Endothelial cell (in vitro differentiated cells): ENCODE measurements at places on chromosomes 7 and 10.

DNA sequence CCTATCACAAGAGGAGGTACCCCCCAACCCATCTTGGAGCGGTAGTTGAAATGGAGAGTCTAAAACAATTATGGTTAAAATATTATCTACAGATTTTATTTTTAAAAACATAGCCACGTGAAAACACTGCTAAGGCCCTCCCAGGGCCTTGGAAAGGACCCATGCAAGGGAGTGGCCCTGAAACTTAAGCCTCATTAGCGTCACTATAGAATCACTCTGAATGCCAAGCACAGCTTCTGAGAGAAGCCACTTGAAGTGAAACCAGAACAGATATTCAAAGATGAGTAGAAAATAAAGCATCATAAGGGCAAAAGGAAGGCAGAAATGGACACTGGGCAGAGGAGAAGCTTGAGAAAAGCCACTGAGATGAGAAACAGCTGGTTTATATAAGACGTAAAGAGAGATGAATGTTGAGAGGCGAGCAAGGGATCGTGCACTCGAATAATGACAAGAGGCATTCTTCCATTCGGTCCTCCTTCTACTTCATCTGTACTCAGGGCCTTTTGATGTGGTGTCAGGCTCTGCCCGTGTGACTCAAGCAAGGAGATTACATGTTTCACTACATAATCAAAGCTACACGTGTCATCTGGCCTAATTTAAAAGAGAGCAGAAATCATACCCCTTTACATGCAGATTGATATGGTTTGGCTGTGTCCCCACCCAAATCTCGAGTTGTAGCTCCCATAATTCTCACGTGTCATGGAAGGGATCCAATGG is 33.4 kb upstream of the SLC39A12 start:
- no peak for DNase-seq

- DNase-seq: no peak
These were observed 86.7 kb downstream of the PARD3 start for GRCh38 chr10:34728361-34728760.

DNA sequence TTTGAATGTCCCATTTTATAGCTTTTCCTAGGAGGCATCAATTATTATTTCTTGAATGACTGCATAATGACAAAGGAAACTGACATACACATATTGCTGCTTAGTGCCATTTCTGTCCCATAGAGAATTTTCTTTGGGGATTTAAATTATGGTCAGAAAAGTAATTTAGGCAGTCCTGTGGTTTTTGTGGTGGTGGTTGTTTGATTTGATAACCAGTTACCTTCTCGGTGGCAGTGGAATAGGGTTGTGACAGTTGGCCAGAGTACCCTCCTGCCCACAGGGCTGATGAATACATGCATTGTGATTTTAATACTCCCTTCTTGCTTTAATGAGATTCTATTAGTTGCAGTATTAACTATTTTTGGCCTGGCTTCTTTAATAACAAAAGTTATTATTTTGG is 6.6 kb upstream of the SGCE start:
- no peak for DNase-seq

DNA sequence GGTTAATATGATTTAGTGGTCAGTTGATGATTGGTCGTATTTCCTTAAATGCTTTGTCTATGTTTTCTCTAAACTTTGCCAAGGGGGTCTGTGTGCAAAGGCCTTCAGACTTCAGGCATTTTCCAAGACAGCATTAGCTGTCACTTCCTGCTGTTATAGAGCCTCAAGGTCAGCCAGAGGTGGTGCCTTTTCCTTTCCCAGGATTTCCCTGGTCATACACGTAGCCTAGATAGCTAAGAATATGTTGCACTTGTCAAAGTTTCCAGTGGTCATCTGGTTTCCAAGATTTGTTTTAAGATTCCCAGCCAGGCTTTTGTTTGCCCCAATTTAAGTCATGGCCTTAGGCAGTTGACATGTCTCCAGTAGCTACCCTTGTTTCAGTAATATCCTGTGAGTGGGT is 133.2 kb upstream of the IGFBP3 start:
- DNase-seq: no peak

- no peak for DNase-seq
These were observed 164.6 kb downstream of the SKAP2 start for GRCh38 chr7:26699766-26700165.

GRCh38 chr10:8069108-8069507 is 14.6 kb downstream of the GATA3 start:
- no peak for DNase-seq

DNA sequence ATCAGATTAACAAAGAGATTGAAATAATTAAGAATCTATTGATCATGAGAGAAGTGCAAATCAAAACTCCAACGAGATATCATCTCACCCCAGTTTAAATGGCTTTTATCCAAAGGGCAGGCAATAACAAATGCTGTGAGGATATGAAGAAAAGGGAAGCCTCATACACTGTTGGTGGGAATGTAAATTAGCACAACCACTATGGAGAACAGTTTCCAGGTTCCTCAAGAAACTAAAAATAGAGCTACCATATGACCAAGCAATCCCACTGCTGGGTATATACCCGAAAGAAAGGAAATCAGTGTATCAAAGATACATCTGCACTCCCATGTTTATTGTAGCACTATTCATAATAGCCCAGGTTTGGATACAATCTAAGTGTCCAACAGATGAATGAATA is 13.8 kb downstream of the FGL2 start:
- DNase-seq: no peak

- no peak for DNase-seq
These were observed 211.2 kb downstream of the SEMA3D start for GRCh38 chr7:84975586-84976185.

GRCh38 chr7:76260171-76260703 is 42.2 kb upstream of the HSPB1 start:
- peak; percentile 73 for DNase-seq

DNA sequence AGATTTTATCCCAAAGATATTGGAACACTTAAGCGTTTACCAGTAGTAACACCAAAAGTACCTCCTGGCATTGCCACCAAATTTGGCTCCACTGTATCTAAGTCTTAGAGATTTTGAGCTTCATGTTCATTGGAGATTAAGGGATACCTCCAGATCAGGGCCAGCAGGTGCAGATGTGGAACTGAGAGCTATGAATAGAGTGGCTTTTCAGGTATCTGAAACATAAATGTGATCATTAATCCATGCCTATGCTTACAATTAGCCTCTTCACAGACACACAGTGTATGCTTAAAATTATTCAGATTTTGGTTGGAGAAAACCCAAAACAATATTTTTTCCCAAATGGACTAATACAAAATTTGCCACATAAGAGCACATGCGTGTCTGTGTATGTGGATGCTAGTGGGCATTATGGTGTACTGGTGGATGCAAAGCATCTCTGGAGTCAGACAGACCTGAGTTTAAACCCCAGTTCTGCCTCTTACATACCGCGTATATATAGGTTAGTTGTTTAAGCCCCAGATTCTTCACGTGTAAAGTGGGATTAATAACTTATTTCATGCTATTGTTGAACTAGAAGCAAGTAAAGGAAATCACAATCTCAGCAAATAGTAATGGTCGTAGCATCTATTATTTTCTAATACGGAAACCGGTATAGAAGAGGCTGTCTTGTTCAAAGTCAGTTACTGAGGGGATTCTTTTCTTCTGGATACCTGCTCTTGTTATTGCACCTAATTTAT is 6.8 kb upstream of the LRRC4 start:
- no peak for DNase-seq

GRCh38 chr7:106110885-106111654 is 1.0 kb downstream of the SYPL1 start:
- DNase-seq: no peak

- peak; percentile 25 for DNase-seq
These were observed 137.2 kb upstream of the RSU1 start for GRCh38 chr10:16954280-16955030.

DNA sequence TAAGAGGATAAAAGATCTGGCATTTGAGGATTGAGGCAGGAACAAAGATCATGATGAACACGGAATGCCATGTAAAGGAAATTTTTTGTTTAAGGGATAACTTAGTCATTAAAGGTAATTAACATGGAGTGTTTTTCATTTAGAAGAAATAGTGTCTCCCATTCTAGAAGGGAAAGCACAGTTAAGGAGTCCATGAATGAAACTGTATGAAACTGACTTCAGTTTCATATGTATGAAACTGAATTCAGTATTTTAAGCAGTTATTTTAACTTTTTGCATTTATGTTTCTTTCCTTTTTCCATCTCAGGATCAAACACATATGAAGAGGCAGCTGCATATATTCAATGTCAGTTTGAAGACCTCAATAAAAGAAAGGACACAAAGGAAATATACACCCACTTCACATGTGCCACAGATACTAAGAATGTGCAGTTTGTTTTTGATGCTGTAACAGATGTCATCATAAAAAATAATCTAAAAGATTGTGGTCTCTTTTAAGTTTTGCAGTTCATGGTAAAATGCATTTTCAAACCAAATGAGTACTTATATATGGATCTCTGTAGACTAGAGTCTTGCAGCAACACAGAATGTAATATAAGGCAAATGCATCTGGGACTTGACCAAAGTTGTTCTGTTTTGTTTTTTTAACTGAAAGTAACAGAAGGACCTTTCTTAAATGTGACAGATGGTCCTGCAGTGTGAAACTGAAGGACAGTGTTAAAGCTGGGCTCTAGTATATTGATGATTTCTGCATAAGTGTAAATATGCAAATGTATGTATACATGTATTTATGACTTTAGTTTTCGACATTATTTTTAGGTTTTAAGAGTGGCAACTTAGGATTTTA is 82.6 kb downstream of the GNAI1 start:
- DNase-seq: no peak

GRCh38 chr7:138243430-138243829 is 167.2 kb downstream of the AKR1D1 start:
- DNase-seq: peak; percentile 5

- DNase-seq: no peak
These were observed 130.4 kb upstream of the AOAH start for GRCh38 chr7:36854652-36855051.

DNA sequence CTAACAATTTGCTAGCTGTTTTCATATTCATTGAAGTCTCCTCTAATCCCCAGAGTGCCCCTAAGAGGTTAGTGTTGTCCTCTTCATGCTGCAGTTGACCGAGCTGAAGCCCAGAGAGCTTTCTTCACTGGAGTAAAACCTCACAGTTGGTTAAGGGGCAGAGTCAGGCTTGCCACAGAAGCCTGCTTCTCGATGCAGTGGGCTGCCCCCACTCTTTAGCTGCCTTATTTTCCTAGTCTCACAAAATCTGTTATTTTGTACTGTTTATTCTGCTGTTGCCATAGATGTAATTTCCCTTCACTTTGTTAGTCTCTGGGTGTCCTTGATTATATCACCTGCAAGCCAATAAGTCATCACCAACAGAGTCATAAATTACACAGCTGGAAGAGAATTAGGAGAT is 56.3 kb upstream of the ZPBP start:
- no peak for DNase-seq

GRCh38 chr10:28612877-28613276 is 64.4 kb upstream of the BAMBI start:
- DNase-seq: no peak

DNA sequence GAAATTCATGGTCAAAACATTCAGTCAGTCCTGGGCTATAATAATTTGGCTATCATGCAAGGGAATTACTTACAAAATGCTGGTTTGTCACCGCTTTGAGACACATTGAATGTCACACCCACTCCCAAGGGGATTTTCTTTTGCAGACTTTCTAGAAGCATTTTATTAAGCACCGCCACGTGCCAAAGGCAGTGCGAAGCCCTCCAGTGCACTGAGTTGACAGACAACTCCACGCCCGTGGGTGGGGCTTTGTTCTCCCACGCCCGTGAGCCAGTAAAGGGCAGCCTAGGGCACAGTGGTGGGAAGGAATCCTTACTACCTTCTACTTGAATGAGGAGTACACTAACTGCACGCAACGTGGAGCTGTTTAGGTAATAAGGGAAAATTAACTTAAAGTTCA is 515.8 kb downstream of the KCNMA1 start:
- DNase-seq: no peak

GRCh38 chr10:83522881-83523386 is 616.4 kb upstream of the GHITM start:
- no peak for DNase-seq

DNA sequence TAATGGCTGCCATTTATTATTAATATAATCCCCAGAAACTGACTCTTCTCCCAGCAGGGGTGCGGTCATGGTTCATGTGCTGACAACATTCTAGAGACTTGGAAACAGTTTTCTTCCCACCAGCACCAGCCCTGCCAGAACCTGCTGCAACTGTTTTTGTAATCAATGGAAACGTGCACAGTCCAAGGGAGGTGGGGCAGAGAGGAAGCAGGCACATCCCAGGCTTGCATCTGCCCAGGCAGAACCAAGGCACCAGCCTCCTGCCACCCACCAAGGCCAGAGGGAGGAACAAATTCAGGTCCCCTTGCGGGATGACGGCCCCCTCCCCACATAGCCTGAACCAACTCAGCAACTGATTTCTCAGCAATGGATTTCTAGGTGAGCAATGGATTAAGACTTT is 119.0 kb downstream of the OAT start:
- DNase-seq: no peak

DNA sequence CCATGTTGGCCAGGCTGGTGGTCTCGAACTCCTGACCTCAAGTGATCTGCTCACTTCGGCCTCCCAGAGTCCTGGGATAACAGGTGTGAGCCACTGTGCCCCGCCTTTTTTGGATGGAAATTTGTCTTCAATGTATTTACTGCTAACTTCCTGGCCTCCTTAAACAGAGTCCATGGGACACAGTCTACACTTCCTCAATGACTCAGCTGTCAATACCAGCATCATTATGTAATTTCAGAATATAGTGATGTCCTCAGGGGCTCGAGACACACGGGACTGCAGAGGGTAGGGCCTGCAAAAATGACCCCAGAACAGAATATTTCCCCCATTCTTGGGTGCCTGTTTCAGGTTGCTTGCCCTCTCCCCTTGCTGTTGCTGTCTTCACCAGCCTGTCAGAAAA is 31.1 kb downstream of the CAMK2G start:
- DNase-seq: no peak

DNA sequence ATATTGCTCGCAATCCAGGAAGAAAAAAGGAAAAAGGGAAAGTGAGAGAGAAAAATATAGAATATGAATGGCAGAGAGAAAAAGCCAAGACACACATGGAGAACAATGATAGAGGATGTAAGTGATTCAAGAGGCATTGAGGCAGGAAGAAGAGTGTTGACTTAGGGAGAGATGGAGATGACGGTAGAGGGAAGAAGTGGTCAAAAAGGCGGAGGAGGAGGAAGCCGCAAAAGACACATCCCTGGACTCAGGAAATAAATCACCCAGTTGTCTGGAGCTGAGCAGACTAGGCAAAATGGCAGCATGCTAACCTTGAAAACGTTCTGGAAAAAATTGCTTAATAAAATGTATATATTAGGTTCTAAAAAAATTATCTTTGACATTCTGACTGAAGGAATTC is 17.7 kb upstream of the GPR37 start:
- no peak for DNase-seq
